ENCODE measurements at places on chromosomes 11 and 22.

- DNase-seq, result no peak
Observed at GRCh38 chr11:21501245-21501644, 691.6 kb upstream of the ANO5 start.

GRCh38 chr11:1048375-1049070, 12.0 kb upstream of the MUC6 start:
- DNase-seq, result no peak

DNA sequence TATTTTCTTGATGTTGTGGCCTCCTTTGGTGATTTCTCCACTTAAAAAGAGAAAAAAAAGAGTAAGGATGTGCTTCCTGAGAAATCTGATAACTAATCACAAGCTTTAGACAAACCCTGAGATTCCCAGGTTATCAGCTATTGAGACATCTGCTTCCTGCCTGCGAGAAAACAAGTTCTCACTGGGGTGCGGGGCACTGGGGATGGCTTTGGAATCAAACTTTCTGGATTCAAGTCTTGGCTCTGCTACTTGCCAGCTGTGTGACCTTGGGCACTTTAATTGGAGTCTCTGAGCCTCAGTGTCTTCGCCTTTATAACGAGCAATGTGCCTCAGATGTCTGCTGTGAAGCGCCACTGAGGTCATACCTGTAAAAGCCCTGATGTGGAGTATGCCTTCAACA, 152.5 kb upstream of the NAV2 start:
- DNase-seq, result no peak

GRCh38 chr11:22193348-22194051, 615 bp downstream of the ANO5 start:
- DNase-seq, result no peak

GRCh38 chr11:117993988-117994745, 8.0 kb downstream of the IL10RA start:
- no peak for DNase-seq

DNA sequence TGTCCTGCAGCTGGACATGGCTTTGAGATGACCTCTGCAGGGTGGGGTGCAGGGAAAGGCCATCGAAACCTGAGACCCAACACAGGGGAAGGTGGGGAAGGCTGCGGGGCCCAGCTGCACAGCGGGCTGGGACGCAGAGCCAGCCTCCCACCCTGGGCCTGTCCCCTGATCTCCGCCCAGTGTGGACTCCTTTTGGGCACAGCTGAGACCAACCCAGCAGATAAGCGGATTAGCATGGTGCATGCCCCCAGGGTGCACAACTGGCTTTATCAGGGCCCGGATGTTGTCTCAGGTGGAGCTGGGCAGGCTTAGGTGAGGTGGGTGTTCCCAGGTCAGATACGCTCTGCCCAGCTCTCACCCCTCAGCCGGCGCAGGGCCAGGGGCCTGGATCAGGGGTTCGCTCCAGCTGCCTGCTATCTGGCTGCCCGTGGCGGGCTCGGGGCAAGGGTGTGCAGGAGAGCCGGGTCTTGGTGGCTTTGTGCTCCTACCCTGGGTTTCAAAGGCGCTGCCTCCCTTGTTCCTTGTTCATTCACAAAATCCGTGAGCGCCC, 28.1 kb upstream of the MUC5AC start:
- no peak for DNase-seq

DNA sequence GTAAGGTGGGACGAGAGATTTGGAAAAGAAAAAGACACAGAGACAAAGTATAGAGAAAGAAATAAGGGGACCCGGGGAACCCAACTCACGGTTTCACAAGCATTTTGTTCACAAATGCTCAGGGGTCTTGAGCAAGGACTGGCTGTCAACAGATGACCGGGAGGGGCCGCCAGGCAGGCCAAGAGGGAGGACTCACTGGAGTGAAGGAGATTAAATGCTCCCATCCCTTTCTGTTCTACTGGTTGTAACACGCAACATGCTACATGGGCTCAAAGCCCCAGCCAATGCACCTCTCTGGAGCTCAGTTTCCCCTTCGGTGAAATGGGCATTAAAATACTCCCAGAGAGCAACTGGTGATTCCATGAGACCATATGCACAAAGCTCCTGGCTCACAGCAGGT, 13.4 kb downstream of the SHANK2 start:
- DNase-seq, result no peak
